ENCODE measurements at places on chromosomes 12 and 14.

DNA sequence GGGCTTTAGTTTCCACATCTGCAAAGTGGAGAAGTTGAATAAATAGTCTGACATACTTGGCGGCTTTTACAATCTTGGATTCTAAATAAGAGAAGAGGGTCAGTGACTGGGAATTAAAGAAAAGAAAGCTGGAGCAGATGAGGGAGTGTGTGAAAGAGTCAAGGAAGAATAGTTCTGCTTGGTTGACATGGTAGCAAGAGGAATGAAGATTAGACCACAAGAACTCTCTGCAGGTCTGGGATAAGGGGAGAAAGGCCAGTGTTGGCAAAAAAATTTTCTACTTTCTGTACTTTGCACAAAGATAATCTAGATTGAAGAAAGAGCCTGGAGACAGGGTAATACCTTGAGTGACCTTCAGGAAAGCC, 5.9 kb downstream of the ITGB7 start:
- DNase-seq: peak; percentile 52

DNA sequence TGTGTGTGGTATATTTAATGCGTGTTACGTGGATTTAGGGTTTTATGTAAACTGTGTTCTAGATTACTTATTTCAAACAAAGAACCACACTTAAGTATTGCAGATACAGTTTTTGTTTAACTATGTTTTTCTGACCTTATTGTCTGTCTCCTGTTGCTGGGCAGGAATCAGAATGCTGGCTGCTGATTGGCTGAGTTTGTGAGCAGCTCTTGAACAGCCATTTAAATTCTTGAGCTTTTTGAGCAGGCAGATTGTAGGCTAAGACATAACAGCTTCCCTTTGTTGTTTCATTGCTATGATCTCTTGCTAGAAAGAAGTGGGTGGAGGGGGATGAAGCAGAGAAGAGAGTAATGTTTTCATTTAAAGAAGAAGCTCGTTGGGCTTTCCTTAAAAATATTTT, 52.2 kb downstream of the ATF7IP start:
- peak; percentile 94 for DNase-seq

- no peak for DNase-seq
Observed at GRCh38 chr14:23485326-23485725, 15.8 kb downstream of the NGDN start.

GRCh38 chr14:22623047-22623446, 21.1 kb downstream of the OR6J1 start:
- DNase-seq: no peak

GRCh38 chr12:104272938-104273337, 30.6 kb upstream of the EID3 start:
- no peak for DNase-seq

GRCh38 chr14:36941783-36942521, 230.5 kb downstream of the SLC25A21 start:
- DNase-seq: peak; percentile 68

DNA sequence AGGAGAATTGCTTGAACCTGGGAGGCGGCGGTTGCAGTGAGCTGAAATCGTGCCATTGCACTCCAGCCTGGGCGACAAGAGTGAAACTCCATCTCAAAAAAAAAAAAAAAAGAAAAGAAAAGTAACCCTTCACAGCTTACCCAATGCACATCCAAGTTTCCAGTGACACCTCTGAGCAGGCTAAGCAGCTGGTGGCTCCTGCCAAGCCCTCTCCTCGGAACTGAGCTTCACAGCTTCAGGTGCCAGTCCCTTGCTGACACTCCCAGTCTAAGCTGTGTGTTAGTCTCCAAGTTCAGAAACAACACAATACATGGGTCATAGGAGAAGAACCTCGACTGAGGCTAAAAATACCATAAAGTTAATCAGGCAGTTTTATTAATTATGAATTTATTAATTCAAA, 7.9 kb downstream of the CD9 start:
- no peak for DNase-seq

- DNase-seq: no peak
Observed at GRCh38 chr12:49328816-49329215, 5.8 kb downstream of the TROAP start.

DNA sequence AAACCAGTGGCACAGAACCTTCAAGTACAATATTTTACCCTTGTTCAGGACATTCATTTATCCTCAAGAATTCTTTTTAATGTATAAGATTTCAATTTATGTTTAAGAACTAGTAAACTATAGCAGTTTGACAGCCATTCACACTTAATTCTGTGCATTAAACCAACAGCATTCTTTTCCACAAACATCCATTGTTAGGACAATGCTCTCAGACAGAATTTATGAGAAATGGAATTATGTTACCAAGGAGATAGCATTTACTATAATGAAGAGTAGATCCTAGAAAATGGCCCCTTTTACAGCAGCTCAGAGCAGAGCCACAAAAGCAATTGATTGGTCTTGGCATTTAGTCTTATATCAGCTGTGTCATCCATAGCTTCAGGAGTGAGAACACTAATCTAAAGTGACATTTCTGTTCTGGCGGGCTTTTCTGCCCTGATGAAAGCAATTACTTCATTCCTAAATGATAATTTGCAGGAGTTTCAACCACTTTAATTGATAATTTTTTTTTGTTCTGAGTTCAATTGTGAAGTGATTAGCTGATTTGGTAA, 268.9 kb downstream of the NPAS3 start:
- no peak for DNase-seq

DNA sequence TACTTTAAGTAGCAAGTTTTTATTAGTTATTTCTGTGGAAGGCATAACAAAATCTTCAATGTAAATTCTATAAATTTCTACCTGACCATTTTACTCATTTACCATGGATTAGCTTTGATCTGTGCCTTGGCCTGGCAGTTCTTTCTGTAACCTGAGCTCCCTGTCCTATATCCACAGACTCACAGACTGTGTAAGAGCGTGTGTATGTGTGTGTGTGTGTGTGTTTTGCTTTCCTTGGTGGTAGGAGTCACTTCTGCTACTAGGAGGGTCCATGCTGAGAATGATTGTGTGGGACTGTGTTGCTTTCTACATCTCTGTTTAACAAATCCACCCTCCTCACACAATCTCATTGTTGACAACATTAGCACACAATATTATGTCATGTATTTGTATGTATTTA, 221.2 kb upstream of the PELI2 start:
- no peak for DNase-seq

GRCh38 chr12:89571491-89572195, 45.8 kb upstream of the POC1B start:
- peak; percentile 26 for DNase-seq

GRCh38 chr12:89319122-89319521, 33.2 kb downstream of the DUSP6 start:
- no peak for DNase-seq

DNA sequence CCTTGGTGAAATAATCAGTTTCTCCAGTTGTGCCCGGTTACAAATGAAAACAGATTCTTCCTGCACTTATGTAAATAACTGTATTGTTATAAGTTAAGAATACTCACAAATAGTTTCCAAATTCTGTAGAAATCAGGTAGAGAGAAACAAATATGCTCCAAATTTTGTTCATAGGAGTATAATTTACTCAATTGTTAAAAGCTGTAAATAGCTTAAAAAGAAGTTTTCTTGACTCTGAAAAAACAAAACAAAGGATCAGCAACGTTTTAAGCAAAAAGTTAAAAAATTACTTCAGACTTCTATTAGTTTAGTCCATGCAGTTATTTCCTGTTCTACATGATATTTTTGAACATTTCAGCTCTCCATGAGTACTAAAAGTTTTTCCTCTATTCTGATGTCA, 30.0 kb upstream of the SLC38A4 start:
- peak; percentile 17 for DNase-seq

- no peak for DNase-seq
Observed at GRCh38 chr12:132140918-132141841, 2.9 kb downstream of the DDX51 start.

DNA sequence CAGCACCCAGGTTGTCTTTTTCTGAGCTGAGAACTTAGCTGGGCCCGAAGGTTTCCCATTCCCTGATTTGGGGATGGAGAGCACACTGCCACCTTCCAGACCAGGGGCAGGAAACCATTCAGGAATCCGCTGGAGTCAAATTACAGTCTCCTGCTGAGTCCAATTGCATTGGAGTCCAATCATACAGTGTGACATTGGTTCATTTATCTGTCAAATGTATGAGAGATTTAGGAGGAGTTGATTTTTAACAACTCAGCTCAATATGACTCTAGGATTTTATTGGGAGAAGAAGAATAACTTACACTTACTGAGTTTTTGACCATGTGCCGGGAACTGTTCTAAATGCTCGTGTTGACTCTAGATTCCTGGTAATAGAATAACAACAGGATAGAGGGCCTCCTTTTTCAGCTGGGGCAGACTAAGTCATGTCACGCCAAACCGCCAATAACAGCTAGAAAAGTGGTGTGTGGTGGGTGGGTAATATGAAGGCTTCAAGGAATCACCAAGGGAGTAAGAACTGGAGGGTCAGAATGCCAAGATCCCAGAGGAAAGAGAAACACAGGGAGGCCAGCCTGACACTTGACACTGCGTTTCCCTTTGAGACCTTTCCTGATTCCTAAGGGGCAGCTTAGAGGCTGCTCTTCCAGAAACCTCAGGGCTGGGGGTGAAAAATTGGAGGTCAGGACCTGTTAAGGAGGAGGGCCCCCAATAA, 11.5 kb downstream of the SYNDIG1L start:
- no peak for DNase-seq

- no peak for DNase-seq
Observed at GRCh38 chr12:56884421-56884820, 49.8 kb downstream of the SDR9C7 start.

GRCh38 chr14:103742499-103743255, 27.1 kb downstream of the ZFYVE21 start:
- DNase-seq: no peak
